ENCODE measurements at places on chromosomes 5 and 9.

GRCh38 chr5:149387982-149388381, 8.9 kb upstream of the IL17B start:
- H3K27me3 ChIP-seq = no peaks in the 10 kb centered on the region
- H3K4me1 ChIP-seq = no peaks in the 10 kb centered on the region
- H3K4me3 ChIP-seq = no peak overlapping the region
- DNase-seq = no peak
- no peak overlapping the region for H3K27ac ChIP-seq

GRCh38 chr5:56358703-56359681, 125.9 kb upstream of the ANKRD55 start:
- no peak for DNase-seq
- no peak overlapping the region for H3K4me3 ChIP-seq
- H3K4me1 ChIP-seq = no peaks in the 10 kb centered on the region

DNA sequence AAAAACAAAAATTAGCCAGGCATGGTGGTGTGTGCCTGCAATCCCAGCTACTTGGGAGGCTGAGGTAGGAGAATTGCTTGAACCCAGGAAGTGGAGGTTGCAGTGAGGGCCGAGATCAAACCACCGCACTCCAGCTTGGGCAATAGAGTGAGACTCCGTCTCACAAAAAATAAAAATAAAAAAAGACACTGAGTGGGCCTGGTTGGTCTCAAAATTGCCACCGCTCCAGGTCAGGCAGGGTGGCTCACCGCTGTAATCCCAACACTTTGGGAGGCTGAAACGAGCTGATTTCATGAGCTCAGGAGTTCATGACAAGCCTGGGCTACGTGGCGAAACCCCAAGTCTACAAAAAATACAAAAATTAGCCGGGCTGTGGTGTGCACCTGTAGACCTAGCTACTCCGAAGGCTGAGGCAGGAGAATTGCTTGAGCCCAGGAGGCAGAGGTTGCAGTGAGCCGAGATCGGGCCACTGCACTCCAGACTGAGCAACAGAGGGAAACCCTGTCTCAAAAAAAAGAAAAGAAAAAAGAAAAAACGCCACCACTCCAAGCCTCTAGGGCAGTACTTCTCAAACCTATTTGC, 1.8 kb downstream of the STK10 start:
- H3K27ac ChIP-seq = peak overlapping the region; percentile 95
- peaks cover 34% of the 10 kb centered on the region for H3K4me1 ChIP-seq
- peak overlapping the region; percentile 100 for H3K4me3 ChIP-seq
- H3K27me3 ChIP-seq = no peaks in the 10 kb centered on the region

DNA sequence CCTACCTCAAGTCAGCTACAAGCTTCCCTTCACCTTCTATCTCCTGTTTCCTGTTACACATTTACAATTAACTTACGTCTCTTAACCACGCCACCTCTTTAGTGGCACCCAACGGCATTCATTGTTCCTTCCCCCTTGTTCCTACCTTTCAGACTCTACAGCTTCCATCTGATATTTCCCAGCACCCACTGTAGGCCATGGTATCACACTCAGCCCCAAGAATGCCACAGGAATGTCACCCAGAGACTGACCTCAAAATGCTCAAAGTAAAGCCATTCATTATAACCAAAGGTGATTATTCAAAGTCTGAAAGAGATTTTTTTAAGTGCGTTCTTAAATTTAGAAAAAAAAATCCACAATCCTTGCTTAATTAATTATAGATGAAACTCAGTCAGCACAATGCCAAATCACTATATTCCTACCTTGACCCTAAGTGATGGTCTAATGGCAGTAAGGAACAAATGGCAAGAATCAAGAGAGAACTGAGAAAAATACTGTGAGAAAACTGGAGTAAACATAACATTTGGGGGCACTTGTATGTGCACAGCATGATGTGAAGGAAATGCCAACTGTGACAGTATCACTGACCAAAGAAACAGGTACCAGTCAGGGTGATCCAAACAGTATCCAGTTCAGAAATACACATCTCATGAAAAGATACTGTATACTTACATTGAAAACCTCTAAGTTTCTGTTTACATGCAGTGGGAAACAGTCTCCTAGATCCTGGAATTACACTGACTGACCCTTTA, 52.1 kb downstream of the CTNND2 start:
- no peak overlapping the region for H3K4me3 ChIP-seq
- no peak overlapping the region for H3K27ac ChIP-seq
- H3K4me1 ChIP-seq = no peaks in the 10 kb centered on the region
- no peak for DNase-seq
- no peaks in the 10 kb centered on the region for H3K36me3 ChIP-seq
- H3K27me3 ChIP-seq = no peaks in the 10 kb centered on the region

GRCh38 chr9:128203707-128204551, 750 bp downstream of the DNM1 start:
- H3K4me3 ChIP-seq = peak overlapping the region; percentile 61
- H3K27me3 ChIP-seq = peaks cover 35% of the 10 kb centered on the region
- peaks cover 9% of the 10 kb centered on the region for H3K4me1 ChIP-seq
- DNase-seq = no peak
- H3K27ac ChIP-seq = no peak overlapping the region
- H3K36me3 ChIP-seq = no peaks in the 10 kb centered on the region

DNA sequence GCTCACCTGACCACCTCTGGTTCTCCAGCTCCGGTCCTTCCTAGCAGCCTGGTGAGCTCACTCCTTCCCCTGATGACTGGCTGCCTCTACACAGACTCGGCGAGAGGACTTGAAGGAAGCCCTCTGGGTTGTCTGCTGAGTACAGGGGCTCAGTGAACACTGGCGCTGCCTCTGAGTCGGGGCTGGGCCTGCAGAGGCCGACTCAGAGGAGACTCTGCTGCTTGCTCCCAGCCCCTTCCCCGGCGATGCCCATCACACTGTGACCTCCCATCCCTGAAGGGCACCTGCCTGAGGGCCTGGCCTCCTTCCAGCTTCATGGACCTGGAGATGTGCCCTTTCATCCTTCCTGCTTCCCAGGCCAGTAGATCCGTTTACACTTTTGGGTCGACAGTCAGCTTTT, 22.0 kb downstream of the CRB2 start:
- DNase-seq = no peak
- H3K36me3 ChIP-seq = peaks cover 3% of the 10 kb centered on the region
- H3K4me3 ChIP-seq = no peak overlapping the region
- H3K27ac ChIP-seq = no peak overlapping the region
- peaks cover 18% of the 10 kb centered on the region for H3K27me3 ChIP-seq

DNA sequence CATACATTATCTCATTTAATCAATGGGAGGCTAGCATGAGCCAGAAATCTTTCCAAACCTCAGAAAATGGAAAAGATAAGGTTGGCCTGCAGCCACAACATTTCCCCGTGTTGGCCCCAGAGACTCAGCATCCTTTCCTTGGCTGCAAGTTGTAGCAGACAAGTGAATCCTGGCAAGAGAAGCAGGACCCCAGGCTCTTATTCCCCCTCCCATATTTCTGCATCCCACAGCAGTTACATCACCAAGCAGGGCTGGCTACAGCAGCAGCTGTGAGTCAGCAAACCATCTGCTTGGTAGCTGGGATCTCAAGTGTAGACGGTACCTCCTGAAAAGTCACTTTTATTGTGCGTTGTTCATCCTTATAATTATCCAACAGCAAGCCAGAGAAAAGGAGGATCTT, 212.4 kb downstream of the GNA14 start:
- peaks cover 9% of the 10 kb centered on the region for H3K27me3 ChIP-seq
- H3K4me1 ChIP-seq = peaks cover 5% of the 10 kb centered on the region
- no peak overlapping the region for H3K4me3 ChIP-seq
- H3K27ac ChIP-seq = no peak overlapping the region
- no peak for DNase-seq
- no peaks in the 10 kb centered on the region for H3K36me3 ChIP-seq

- H3K4me3 ChIP-seq = no peak overlapping the region
- no peaks in the 10 kb centered on the region for H3K4me1 ChIP-seq
- no peaks in the 10 kb centered on the region for H3K36me3 ChIP-seq
- no peak for DNase-seq
- no peak overlapping the region for H3K27ac ChIP-seq
- no peaks in the 10 kb centered on the region for H3K27me3 ChIP-seq
These were observed 11.0 kb upstream of the SNCAIP start for GRCh38 chr5:122301016-122301415.

GRCh38 chr5:140806834-140807775, at the start of gene PCDHA4:
TSS of gene PCDHA4 (plus strand) at chr5:140807068.
- no peak for DNase-seq
- no peaks in the 10 kb centered on the region for H3K4me1 ChIP-seq
- no peak within 1 kb of the TSS for H3K4me3 ChIP-seq
- H3K36me3 ChIP-seq = no peaks in the 10 kb centered on the region

DNA sequence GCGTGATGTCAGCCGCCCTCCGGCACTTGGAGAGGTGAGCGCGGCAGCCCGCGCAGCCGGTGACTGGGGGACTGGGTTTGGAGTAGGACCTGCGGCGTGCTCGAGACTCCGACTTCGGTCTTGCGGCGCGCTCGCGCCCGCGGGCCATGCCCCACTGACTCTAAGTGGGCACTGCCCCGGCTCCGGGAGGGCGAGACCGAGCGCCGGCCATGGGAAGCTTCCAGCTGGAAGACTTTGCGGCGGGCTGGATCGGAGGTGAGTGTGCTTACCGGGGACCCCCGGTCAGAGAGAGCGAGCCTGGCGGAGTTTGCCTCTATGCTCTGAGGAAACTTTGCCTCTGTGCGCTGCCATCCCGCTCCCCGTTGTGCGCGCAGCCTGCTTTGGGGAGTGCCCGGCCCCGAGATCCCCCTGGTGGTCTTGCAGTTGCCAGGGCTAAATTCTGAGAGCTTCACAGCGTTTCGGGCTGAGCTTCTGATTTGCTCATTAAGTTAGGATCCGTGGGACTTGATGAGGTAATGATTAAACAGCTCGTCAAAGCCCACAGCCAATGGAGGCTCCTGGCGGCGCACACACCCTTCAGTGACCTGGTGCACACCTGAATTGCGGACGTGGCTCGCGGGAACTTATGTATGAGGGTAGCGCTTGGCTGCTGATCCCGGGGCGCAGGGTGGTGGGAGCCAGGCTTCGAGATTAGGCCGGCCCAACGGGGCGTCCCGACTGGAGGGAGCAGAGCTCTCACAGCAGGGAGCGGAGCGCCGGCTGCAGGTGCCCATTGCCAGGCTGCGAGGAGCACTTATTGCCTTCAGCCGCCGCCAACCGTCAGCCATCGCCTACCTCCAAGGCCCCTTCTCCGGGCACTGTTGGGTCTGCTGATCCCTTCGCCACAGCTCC, at the start of gene SLC25A48:
TSS of gene SLC25A48 (plus strand) at position 25 of the 891 bp plus-strand sequence. CDS start at position 210, 185 bp downstream.
- peaks cover 6% of the 10 kb centered on the region for H3K4me1 ChIP-seq
- no peak within 1 kb of the TSS for H3K4me3 ChIP-seq
- peaks cover 63% of the 10 kb centered on the region for H3K27me3 ChIP-seq
- H3K36me3 ChIP-seq = no peaks in the 10 kb centered on the region

DNA sequence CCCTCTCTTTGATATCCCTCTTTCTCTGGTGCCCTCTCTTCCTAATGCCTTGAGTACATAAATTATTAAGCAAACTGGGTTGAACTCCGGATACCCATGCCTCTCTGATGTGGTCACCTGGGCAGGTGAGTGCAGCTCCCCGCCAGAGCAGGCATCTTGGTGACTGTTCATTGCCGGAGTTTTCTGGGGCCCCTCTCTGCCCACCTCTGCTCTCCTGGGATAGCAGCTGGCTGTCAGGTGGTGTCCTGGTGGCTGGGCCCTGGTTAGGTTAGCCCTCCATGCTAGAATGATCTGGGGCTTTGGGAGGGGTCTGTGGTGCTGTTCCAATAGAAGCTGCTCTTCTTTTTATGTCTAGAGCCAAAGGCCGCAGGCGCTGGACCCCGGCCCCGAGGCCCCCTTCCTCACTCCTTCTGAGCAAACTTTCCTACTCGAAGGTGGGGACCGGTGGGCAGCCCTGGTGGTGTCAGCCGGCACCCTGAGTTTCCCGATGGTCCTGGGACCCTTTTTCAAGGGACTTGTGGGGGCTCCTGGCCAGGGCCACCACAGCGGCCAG, 4.9 kb upstream of the SCGB3A1 start:
- H3K4me3 ChIP-seq = no peak overlapping the region
- H3K27ac ChIP-seq = no peak overlapping the region
- H3K36me3 ChIP-seq = no peaks in the 10 kb centered on the region
- no peak for DNase-seq

GRCh38 chr5:169831331-169831730, 149.0 kb downstream of the INSYN2B start:
- no peak overlapping the region for H3K4me3 ChIP-seq

DNA sequence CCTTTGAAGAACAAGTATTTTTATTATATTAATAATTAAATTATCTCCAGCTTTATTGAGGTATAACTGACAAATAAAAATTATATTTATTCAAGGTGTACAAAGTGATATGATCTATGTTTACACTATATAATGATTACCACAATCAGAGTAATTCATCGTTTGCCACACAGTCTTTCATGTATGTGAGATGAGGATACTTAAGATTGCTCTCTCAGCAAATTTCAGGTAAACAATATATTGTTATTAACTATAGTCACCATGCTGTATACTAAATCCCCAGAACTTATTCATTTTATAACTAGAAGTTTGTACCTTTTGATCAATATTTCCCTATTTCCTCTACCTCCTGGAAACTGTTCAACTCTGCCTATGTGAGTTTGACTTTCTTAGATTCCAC, 16.7 kb upstream of the CCNO start:
- no peaks in the 10 kb centered on the region for H3K4me1 ChIP-seq
- no peaks in the 10 kb centered on the region for H3K36me3 ChIP-seq
- no peak overlapping the region for H3K27ac ChIP-seq
- no peak overlapping the region for H3K4me3 ChIP-seq

GRCh38 chr9:97880336-97880735, 27.3 kb downstream of the FOXE1 start:
- H3K4me1 ChIP-seq = no peaks in the 10 kb centered on the region
- DNase-seq = no peak
- H3K4me3 ChIP-seq = no peak overlapping the region
- H3K27me3 ChIP-seq = no peaks in the 10 kb centered on the region
- no peak overlapping the region for H3K27ac ChIP-seq

Data from central memory CD8-positive, alpha-beta T cell (primary cell).